ENCODE measurements at places on chromosomes 13 and 19.

DNA sequence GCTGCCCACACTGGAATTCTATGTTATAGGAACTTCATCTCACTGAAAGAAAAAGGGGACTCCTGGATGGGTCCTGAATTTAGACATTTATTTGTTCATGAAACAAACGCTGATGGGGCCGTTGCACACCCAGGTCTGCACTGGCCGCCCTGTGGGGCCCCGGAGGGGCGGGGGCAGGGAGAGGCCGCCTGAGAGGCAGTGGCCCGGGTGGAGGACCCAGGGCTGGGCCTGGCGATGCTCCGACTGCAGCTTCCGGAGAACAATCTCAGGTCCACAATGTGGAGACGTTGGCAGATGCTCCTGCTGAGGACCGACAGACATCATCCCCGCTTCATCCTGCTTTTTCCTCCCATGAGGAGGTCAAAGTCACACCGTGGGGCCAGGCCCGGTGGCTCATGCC is 16.3 kb upstream of the PTBP1 start:
- no peak for DNase-seq

GRCh38 chr13:24328145-24328544 is 18.8 kb downstream of the C1QTNF9 start:
- no peak for DNase-seq

GRCh38 chr19:18558202-18558555 is 509 bp downstream of the KXD1 start:
- no peak for DNase-seq

GRCh38 chr19:37470216-37470615 is 1.1 kb downstream of the ZNF570 start:
- DNase-seq, result no peak

GRCh38 chr13:39656325-39656677 is 839 bp downstream of the COG6 start:
- DNase-seq, result no peak

- DNase-seq, result no peak
These were observed 13.6 kb downstream of the PRKCSH start for GRCh38 chr19:11448923-11449554.

- DNase-seq, result no peak
These were observed 17.6 kb downstream of the ZNF420 start for GRCh38 chr19:37095859-37096258.

DNA sequence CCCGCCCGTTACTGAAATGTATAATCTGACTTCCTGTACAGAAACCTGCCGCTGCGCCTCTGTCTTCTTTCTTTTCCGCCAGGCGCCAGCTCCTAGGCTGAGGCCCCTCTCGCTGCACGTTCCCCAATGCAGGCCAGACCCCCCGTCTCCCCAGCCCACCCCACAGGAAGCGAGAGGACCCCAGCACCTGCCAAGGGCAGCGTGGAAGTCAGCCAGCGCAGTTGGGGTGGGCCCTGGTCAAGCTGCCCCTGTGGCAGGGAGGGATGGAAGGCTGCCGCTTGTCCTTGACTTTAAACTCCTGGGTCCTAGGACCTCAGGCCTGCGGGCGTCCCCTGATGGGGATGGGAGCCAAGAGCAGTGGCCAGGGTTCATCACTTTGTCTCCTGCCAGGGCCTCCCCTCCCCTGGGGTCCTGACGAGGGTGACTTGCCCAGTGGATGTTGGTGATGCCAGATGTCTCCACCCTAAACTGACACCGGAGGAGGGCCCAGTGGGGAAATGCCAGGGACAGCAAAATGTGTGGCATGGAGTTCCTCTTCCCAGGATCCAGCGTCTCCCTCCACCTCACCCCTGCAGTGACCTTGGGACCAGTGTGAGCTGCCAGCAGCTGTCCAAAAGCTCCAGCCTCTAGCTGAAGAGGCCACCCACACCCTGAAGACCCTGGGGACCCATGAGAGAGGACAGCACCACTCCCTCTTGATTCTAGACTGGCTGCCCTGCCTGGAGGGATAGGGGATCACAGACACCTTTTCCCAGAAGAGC is 8.5 kb upstream of the MARCHF2 start:
- DNase-seq, result no peak

DNA sequence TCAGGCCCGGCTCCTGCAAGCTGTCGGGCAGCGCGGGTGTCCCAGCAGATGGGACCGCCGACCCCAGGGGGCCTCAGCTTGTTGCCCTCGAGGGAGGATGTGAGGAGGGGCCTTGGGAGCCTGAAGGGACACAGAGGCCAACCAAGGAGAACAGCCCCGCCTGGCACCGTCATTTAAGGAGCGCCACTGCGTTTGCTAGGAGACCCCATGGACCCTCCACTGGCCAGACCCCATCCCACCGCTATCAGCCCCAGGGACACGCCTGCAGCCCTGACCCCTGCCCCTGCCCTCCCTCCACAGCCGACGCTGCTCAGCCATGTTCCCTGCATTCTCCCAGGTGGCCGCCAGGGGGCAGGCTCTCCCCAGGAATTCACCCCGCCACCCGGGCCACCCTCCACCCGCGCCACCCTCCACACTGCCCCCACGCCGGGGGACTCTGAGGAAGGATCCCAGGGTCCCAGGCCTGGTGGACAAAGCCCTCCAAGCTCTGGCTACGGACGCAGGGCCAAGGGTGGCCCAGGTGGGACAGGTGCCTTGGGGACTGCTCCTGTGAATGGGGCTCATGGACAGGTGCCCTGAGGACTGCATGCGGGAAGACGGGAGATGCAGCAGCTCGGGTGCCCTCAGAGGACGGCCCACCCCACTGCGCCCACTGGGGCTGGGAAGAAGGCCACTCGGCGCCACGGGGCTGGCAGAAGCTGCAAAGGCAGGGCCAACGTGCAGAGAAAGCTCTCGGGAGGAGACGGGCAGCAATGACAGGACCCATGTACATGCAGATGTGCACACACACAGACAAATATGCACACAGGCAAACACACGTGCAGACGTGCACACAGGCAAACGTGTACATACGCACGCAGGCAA is 34.4 kb downstream of the PIP5K1C start:
- DNase-seq, result no peak

DNA sequence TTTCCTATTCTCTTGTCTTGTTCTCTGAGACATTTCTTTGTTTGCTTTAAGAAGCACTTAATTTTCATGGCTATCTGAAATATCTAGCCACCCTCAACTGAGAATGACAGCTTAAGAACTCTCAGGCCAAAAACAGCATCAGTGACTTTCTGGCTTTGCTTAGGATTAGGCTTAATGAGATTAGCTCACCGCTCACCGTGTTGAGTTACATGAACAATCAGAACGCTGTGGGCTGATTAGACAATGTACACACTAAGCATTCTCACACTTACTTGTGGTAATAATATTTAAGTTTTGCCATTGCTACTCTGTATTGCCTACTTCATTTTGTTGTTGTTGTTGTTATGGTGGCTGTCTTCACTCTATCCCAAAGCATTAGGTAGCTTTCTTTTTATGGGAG is 1283.6 kb downstream of the UQCRFS1 start:
- DNase-seq, result no peak

- no peak for DNase-seq
These were observed 512 bp downstream of the MED4 start for GRCh38 chr13:48094404-48094780.

- no peak for DNase-seq
These were observed 24.3 kb upstream of the SPACA7 start for GRCh38 chr13:112351825-112352224.

DNA sequence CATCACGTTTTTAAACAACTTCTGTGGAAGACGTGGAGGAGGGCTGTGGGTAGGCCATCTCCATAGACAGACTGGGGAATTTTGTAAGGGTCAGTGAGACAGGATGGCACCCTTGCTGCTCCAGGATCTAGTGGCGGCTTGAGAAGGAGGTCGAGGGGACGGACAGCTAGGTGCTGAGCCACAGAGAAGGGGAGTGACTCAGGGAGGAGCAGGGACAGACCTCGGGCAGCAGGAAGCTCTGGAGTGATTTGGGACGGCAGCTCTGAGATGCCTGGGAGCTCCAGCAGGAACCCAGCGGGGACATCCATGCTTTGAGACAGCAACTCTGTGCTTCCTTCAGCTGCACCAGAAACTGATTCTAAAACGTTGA is 169.1 kb upstream of the SOX1 start:
- no peak for DNase-seq

- peak; percentile 80 for DNase-seq
These were observed 49.3 kb downstream of the UFM1 start for GRCh38 chr13:38398711-38399493.

All from fibroblast of skin of left biceps (primary cell).